CMK (cell line): ENCODE measurements at places on chromosomes 7 and 10.

DNA sequence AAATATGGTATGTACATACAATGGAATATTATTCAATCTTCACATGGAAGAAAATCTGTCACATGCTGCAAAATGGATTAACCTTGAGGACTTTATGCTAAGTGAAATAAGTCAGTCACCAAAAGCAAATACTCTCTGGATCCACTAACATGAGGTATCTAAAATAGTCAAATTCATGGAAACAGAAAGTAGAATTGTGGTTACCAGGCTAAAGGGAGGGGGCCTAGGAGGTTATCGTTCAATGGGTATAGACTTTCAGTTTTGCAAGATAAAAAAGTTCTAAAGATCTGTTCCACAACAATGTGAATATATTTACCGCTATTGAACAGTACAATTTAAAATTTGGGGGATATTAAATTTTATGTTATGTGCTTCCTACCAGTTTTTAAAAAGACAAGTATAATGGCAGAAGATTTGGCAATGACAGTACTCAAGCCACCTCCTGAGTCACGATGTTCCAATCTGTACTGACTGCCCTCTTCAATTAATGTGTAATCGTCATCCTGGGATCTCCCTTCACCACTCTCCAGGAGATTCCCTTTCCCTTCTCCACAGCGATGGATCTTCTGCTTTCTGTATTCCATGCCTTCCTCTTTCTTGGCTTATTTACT is 32.3 kb upstream of the IL6 start:
- no peak for DNase-seq

DNA sequence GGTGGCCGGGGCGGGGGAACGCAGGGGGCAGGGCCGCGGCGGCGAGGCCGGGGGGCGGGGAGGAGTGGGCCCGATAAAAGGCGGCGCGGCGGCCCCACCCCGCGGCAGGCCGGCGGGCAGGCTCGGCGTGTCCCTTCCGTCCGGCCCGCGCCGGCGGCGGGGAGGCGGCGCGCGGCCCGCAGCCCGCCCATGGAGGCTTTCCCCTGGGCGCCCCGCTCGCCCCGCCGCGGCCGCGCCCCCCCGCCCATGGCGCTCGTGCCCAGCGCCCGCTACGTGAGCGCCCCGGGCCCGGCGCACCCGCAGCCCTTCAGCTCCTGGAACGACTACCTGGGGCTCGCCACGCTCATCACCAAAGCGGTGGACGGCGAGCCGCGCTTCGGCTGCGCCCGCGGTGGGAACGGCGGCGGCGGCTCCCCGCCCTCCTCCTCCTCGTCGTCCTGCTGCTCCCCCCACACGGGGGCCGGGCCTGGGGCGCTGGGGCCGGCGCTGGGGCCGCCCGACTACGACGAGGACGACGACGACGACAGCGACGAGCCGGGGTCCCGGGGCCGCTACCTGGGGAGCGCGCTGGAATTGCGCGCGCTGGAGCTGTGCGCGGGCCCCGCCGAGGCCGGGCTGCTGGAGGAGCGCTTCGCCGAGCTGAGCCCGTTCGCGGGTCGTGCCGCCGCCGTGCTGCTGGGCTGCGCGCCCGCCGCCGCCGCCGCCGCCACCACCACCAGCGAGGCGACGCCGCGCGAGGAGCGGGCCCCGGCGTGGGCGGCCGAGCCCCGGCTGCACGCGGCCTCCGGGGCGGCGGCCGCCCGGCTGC is at the start of gene NANOS1:
TSS of gene NANOS1 (plus strand) at position 102 of the 808 bp plus-strand sequence. CDS start at position 190, 88 bp downstream.
- DNase-seq: no peak

GRCh38 chr7:31236868-31237267 is 103.7 kb downstream of the NEUROD6 start:
- no peak for DNase-seq

DNA sequence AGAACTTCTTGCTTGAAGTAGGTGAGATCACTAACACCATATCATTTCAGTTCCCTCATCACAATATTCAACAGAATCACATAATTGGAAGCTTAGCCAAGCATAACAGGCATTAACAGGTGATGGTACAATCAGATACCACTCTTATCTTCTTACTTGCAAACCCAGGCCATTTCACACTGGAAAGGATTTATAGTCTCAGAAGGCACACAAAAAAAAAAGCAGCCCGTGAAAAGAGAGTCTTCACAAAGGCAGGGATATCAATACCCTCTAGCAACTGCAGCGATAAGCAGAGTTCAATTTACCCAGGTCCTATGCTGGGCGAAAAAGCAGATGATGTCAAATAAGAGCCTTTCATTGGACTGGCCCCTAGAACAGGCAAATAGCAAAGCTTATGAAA is 1082.4 kb downstream of the XPNPEP1 start:
- no peak for DNase-seq

DNA sequence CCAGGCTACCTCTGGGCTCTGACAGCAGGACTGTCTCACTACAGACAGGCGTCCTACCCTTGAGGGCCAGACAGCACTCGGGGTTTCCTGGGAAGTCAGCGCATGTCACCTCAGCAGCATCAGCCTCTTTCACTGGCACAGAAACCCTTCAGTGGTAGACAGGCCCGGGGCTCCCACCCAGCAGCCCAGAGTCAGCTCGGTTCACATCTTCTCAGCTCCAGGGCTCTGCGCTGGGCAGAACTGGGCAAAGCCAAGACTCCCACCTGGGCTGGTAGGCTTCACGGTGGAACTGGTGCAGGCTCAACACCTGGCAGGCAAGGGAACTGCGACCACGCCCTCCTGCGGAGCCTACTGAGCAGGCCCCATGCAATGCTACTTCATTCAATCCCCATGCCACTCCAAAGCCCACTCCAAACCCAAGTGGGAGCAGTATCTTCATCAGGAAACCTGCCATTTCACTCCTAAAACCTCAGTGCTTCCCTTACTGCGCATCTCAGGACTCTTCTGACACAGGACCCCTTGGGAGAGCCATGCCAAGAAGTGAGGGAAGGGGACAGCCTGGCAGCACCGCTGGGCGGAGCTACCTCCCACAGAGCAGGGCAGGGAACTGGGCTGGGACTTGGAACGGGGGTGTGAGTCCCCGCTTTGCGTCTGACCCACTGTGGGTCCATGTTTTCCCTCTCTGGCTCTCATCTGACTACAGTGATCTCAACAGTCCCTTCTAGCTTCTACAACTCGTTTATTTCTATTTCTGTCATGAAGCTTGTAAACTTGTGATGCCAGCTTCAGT is 60.4 kb downstream of the SCRN1 start:
- DNase-seq: no peak

GRCh38 chr7:71208881-71209280 is 76.9 kb downstream of the GALNT17 start:
- no peak for DNase-seq

DNA sequence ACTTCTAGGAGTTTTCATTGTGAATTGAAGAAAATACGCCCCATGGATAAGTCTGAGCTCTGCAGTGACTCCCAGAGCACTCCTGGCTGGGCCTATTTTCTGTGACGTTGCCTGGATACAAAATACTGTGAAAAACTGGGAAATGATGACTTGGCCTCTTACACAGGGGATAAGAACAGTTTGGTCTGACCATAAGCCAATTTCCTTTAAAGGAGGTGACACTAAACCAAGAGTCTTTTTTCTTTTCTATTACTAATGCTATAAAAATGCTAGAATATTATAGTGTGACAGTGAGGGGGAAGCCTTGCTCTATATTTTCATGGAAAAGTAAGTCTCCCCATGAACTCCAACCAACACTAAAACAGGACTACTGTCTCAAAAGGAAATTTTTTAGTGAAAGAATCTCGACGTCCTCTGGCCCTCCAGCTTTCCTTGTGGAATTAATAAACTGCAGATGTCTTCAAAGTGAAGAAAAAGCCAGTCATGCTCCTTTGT is 45.5 kb downstream of the MYOF start:
- no peak for DNase-seq

GRCh38 chr10:33274096-33274785 is 60.2 kb downstream of the NRP1 start:
- no peak for DNase-seq

DNA sequence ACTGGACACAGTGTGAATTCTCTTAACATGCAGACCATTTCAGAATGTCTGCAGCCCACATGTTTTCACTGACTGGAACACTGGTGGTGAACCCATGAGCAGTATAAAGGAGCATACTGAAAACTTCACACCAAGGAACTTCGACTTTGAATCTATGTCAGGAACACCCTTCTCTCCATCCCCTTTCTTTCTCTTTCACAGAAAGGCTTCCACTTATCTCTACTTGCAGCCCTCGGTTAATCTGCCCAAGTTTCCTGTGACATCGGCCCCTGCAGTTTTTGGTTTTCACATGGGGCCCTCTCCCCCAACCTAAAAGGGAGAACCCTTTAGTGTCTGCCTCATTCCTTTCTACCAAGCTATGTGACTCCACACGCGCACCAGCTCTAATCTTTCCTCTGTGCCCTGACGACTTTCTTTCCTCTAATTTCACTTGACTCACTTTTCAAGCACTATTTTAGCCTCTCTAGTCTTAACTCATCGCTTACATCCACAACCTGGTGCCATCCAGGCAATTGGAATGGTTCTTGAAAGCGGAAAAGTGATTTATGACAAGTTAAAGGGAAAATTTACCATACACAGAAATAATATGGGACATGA is 70.1 kb downstream of the RELN start:
- peak; percentile 40 for DNase-seq

GRCh38 chr7:28125431-28126409 is 54.9 kb downstream of the JAZF1 start:
- DNase-seq: no peak

DNA sequence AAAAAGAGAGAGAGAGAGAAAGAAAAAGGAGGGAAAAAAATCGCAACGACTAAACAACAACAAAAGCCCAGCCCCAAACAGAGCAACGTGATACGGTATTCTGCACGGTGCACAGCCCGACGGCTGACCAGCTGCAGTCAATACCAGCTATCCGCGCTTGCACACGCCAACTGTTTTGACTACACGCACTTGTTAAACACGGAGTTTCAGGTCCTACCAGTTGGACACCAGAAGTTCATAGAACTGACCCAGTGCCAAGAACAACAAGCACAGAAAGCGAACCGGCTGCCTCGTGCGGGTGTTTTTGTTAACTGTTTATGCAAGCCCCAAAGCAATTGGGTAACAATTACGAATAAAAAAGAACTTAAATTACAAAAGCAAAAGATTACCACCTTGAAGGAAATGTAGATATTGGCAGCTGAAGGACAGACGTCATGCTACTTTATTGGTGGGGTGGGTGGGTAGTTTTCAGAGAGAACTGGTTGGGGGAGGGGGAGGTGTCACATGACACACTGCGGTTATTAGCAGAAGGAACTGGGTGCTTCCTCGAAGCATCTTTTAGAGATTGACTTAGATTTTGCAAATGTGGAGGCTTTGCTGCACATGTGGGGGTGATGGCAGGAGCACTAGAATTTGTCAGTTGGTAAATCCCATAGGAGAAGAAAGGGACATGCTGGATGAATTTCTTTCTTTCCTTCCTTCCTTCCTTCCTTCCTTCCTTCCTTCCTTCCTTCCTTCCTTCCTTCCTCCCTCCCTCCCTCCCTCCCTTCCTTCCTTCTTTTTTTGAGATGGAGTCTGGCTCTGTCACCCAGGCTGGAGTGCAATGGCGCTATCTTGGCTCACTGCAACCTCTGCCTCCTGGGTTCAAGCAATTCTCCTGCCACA is 110.6 kb upstream of the EFCAB10 start:
- no peak for DNase-seq

GRCh38 chr10:128852902-128853301 is 614.1 kb upstream of the MGMT start:
- DNase-seq: no peak

- DNase-seq: no peak
These were observed 12.6 kb downstream of the TFAM start for GRCh38 chr10:58397830-58398229.

DNA sequence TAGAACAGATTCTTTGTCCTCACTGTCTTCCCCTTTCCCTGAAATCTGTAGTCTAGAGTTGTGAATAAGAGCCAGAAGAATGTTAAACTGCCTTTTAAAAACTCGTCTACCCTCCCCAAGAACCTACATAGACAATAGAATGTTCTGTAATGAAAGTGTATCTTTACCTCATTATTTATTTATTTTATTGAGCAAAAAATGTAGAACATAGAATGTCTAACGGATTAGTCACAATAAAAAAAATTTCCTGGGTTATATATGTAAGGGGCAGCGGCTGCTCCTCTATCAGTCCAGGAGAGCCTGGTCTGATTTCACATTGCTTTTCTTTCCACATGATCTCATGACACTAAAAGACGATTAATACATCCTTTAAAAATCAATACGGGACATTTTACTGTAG is 135.7 kb downstream of the SDK1 start:
- DNase-seq: no peak

DNA sequence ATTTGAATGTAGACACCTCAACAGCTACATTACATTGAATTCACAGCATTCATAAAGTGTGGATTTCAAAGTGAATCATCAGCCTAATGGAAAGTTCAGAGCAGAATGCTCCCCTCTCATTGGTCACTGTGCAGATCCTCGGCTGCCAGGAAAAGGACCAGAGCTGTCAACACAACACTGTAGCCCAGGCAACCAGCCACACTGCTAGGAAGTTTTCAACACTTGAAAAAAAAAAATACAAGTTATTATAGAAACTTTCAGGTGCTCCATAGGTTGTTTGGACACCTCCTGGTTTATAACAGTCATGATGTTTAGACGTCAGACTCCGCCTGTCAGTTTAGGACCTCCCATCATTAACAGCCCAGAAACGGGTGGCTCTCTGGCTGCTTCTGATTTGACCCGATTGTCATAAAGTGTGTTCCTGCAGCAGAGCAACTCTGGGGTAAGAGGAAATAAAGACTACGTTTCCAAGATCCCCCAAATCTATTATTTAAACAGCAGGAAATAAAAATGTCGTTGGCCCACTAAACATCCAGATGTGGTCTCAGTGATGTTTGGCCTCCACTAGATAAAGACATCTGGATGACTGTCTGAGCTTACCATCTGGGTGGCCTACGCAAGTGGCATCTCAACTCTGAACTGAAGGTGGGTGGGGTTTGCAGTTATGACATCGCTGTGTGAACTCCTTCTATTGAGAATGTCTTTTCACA is 117.4 kb downstream of the CABCOCO1 start:
- DNase-seq: no peak

GRCh38 chr7:50775231-50775630 is 7.5 kb downstream of the GRB10 start:
- no peak for DNase-seq

GRCh38 chr10:43778571-43778970 is 129.9 kb upstream of the ZNF32 start:
- DNase-seq: no peak
